ENCODE measurements at places on chromosomes 16 and 17. TPM values are rescaled to one million over a fixed set of nuclear protein-coding genes. Genes with fewer than 3 reads are reported as not detected.

DNA sequence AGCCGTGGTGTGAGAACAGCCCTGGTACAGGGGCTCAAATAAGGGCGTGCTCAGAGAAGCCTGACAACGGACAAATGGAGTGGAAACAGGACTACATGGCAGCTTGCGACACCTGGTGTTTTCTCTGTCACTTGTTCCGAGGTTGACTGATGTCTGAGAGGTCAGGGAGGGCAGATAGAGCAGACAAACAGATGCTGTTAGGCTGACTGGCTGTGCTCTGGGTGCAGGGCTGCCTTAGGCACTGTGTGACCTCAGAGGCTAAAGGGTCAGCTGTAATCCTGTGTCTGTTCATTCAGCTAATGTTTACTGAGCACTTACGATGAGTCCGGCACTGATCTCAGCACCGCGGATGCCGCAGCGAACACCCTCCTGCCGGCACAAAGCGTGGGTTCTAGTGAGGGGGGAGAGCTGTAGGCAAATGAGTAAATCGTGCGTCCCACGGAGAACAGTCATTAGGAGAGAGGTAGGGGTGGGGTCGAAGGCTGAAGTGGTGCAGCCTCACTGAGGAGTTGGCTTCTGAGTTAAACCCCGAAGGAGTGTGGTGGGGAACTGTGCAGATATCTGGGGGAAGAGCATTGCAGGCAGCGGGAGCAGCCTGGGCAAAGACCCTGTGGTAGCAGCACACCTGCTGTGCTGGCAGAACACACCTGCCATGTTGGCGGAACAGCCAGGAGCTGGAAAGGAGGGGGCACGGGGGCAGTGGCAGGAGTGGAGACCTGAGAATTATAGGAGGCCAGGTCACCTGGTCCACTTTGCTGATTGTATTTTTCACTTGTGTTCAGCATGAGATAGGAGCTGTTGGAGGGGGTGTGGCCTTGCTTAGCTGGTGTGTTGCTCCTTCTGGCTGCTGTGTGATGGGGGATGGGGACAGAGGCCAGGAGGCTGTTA is 35.0 kb downstream of the GPT2 start:
- DNase-seq: peak; percentile 28

GRCh38 chr17:8226536-8227237 is 16.3 kb upstream of the AURKB start:
- DNase-seq: peak; percentile 83

The UTS2R gene
- not detected for total RNA-seq

GRCh38 chr16:31695667-31696066 is 168.0 kb downstream of the AHSP start:
- no peak for DNase-seq

The PIMREG gene
- total RNA-seq: 1.4 TPM

The ESRP2 gene
- 67.0 TPM for total RNA-seq

Data from mucosa of gallbladder (tissue), 1 donor.